HFFc6 (cell line): ENCODE measurements at places on chromosomes 11 and 22. TPM values are rescaled to one million over a fixed set of nuclear protein-coding genes. Genes with fewer than 3 reads are reported as not detected.

TRIM48 gene
- not detected in 3 replicates for total RNA-seq

MISFA gene
- total RNA-seq: 1.8 to 2.2 TPM (median 1.9 TPM) in 3 replicates

DNA sequence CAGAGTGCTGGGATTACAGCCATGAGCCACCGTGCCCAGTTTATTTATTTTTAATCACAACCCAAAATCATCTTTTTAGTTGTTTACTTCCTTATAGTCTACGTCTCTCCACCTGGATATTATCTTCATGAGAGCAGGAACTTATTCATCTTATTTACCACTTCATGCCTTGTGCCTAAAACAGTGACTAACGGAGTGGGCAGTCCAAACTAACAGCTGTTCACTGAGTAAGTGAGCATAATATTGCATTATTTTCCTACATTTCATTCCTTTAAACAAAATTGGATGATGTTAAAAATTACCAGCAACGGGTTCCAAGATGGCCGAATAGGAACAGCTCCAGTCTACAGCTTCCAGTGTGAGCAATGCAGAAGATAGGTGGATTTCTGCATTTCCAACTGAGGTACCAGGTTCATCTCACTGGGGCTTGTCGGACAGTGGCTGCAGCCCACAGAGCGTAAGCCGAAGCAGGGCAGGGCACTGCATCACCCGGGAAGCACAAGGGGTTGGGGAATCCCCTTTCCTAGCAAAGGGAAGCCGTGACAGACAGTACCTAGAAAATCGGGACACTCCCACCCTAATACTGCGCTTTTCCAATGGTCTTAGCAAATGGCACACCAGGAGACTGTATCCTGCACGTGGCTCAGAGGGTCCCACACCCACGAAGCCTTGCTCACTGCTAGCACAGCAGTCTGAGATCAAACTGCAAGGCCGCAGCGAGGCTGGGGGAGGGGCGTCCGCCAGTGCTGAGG lies 14.1 kb downstream of the TMEM123 start:
- H3K27me3 ChIP-seq: no peaks in the 10 kb centered on the region
- no peak overlapping the region for H3K4me3 ChIP-seq
- H3K4me1 ChIP-seq: peaks cover 41% of the 10 kb centered on the region
- DNase-seq: no peak

DNA sequence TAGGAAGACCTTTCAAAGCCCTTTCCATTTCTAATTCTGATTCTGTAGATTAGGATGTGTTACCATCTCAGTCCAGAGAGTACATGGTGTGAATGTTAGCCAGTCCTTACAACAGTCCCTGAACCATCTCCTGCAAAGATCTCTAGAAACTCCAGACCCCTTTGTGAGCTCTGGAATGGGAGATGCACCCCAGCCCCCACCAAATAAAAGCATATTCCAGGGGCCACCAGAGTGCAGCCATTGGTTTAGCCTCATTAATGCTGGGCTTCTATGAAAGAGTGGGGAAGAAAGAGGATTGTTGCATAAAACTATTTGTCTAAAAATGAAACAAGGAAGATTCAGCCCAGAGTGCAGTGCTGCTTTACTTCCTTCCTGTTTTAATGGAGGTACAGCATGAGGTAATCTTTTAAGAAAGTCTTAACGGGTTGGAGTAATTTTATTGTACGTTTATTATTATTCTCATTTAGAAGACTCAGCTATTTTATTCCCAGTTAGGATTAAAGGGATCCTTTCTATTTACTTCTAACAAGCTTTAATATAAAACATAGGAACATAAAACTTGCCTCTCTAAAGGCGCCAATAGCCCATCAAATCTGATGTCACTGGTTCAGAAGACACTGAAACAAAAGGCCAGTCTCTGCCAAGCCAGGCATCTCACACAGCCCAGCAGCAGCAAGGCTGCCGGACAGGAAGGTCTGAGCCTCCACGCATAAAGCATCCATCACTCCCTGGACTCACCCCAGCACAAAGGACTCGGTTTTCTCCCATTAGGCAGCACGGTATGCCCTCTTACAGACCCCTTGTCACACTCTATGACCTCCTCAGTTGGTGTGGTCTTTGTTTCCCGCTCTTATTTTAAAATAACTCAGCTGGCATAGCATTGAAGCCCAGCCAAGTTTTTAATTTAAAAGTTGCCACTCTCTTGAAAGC lies 203.9 kb upstream of the BLID start:
- H3K4me1 ChIP-seq: no peaks in the 10 kb centered on the region
- no peak overlapping the region for H3K27ac ChIP-seq
- H3K36me3 ChIP-seq: no peaks in the 10 kb centered on the region
- DNase-seq: no peak
- H3K4me3 ChIP-seq: no peak overlapping the region

- peaks cover 5% of the 10 kb centered on the region; the same call in 1 of the 2 replicates for H3K27me3 ChIP-seq
- DNase-seq: no peak
- no peaks in the 10 kb centered on the region for H3K36me3 ChIP-seq
- H3K4me3 ChIP-seq: no peak overlapping the region
- peaks cover 5% of the 10 kb centered on the region for H3K4me1 ChIP-seq
- H3K27ac ChIP-seq: no peak overlapping the region
These were observed 4.9 kb upstream of the NUDT8 start for GRCh38 chr11:67634366-67635230.

DNA sequence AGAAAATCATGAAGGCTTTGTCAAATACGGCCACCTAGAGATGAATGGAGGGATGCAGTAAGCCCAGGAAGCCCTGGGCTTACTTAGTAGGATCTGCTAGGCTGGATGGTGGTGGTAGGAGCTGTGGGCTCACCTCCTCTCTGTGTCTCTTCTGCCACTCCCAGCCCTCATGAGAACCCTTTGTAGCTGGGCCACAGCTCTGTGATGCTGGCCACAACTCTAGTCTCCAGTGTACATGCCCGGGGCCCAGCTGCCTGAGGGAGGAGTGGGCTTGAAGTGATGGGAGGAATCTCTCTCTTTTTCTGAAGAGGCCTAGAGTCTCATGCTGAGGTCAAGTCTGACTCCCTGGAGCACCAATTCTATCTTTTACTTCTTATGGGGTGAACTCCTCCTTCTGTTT lies 32.4 kb upstream of the SYT13 start:
- no peaks in the 10 kb centered on the region for H3K4me1 ChIP-seq
- peaks cover 42% of the 10 kb centered on the region for H3K27me3 ChIP-seq
- DNase-seq: no peak
- no peaks in the 10 kb centered on the region for H3K36me3 ChIP-seq

- no peak overlapping the region for H3K4me3 ChIP-seq
- H3K36me3 ChIP-seq: no peaks in the 10 kb centered on the region
- H3K27ac ChIP-seq: no peak overlapping the region
- no peak for DNase-seq
- H3K4me1 ChIP-seq: no peaks in the 10 kb centered on the region
- peaks cover 50% of the 10 kb centered on the region for H3K27me3 ChIP-seq
These were observed 246.8 kb upstream of the KIRREL3 start for GRCh38 chr11:127247261-127247851.

DNA sequence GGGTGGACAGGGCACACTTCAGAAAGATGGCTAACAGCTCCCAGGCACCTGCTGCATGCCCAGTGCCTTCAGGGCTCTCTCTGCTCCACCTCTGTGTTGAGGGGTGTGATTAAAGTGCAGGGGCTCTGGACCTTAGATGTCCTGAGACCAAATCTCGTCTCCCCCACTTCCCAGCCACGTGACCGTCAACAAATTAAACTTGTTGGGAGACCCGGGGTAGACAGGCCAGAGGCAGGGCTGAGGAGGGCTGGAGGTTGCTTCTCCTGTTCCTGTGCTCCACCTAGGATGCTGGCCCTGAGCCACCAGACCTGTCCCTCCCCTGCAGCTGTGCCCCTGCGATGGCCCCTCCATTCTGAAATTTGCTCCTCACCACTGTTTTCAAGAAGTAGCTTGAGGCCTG lies 17.0 kb downstream of the NPTXR start:
- peaks cover 10% of the 10 kb centered on the region for H3K4me1 ChIP-seq
- DNase-seq: no peak
- H3K27me3 ChIP-seq: peaks cover 19% of the 10 kb centered on the region
- H3K4me3 ChIP-seq: no peak overlapping the region
- no peak overlapping the region for H3K27ac ChIP-seq
- no peaks in the 10 kb centered on the region for H3K36me3 ChIP-seq

GRCh38 chr22:19152942-19153883 lies 3.1 kb upstream of the GSC2 start:
- H3K27ac ChIP-seq: no peak overlapping the region
- H3K36me3 ChIP-seq: peaks cover 6% of the 10 kb centered on the region; the same call in 1 of the 2 replicates
- H3K4me3 ChIP-seq: no peak overlapping the region
- H3K4me1 ChIP-seq: no peaks in the 10 kb centered on the region
- no peak for DNase-seq

DNA sequence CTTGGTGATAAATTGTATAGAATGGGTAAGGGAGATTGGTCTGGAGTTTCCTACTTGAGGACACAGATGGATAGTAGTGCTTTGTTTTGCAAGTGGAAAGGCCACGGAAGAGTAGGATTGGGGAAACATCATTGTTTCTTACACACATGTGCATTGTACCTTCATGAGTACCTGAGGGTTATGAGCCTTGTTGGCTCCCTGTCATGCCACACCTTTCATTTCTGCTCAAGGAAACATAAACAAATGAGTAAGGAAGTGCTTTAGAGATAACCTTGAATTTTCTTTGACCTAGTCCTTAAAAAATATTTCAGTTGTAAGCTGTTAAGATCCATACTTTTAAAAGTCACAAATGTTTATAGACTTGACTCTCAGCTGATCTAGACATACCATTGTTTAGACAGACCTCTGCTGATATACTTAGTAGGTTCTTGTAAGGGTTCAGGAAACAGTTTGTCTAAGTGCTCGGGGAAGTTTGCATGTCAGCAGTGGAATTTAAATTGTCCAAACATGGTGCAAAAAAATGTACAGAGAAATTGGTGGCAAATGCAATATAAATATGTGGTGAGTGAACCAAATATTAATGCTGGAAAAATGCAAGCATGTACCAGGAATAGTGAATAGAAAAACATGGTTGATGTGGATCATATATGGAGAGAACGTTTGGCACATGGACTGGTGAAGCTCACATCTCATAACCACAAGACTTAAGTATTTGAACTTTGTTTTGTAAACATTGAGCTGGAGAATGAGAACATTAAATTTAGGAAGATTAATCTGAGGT lies 40.9 kb downstream of the GAS2 start:
- H3K36me3 ChIP-seq: no peaks in the 10 kb centered on the region; the same call in 1 of the 2 replicates
- no peaks in the 10 kb centered on the region for H3K4me1 ChIP-seq
- no peak overlapping the region for H3K27ac ChIP-seq
- no peaks in the 10 kb centered on the region for H3K27me3 ChIP-seq
- H3K4me3 ChIP-seq: no peak overlapping the region
- no peak for DNase-seq

DNA sequence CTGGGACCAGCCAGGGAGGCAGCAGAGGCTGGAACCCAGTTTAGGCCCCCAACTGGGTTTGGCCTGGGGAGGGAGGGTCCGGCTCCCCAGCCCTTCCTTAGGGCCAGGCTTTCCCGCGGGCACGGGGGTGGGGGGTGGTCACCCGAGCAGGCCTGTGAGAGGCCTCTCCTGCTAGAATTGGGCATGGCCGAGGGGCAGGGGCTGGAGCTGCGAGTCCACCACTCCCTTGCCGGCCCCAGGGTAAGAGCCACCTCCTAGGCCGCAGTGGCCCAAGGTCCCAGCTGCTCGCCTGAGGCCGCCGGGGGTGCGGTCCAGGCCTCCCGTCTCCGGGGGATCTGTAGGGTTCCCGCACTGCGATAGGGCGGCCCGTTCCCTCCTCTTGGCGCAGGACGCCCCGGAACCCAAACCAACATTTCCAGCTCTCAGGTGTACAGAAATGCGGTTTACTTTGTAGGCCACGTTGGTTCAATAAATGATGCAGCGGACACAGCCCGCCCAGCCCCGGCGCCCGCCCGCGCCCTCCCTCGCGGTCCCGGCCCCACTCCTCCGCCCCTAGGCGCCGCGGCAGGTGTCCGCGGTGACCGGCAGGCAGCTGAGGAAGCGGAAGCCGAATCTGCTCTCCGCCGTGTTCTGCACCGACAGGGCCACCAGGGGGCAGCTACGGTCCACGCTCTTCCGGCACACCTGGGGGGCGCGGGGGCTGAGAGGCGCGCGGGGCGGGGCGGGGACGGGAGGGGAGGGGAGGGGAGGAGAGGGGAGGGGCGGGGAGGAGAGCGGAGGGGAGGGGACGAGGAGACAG lies 5.9 kb downstream of the LMNTD2 start:
- no peaks in the 10 kb centered on the region for H3K36me3 ChIP-seq
- DNase-seq: no peak
- peaks cover 10% of the 10 kb centered on the region for H3K27me3 ChIP-seq
- no peak overlapping the region for H3K4me3 ChIP-seq
- H3K27ac ChIP-seq: no peak overlapping the region
- no peaks in the 10 kb centered on the region for H3K4me1 ChIP-seq

DNA sequence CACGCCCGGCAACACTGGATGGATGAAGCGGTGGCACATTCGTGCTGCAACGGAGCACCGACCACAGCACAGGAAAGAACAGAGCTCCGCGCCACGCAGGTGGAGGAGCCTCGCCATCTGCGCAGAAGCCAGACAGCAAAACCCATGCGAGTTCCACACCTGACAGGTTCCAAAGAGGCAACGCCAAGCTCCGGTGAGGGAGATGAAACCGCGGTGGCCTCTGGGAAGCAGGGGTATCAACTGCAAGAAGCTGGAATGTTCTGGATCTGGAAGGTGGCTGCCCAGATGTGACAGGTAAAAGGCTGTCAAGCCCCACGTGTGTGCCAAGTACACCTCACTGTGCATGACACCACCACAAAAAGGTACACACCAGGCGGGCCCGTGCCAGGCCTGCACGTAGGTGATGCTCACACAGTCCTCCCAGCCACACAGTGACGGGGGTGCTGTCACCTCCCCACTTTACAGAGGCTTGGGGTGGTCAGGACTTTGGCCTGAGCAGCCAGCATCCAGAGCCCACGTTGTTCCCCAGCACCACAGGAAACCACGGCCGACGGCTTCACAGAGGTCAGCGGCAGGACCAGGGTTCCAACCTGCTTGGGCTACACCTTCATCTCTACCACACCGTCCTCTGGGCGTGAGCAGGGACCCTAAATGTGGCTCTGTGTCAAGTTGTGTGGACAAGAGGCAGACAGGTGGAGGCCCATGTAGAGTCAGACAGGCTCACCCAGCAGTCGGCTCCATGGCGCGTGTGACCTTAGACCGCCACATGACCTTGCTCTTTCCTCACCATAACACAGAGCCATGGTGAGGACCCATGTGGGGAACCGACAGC lies 19.7 kb upstream of the EFCAB6 start:
- no peak overlapping the region for H3K4me3 ChIP-seq
- peaks cover 12% of the 10 kb centered on the region; the same call in 1 of the 2 replicates for H3K4me1 ChIP-seq
- H3K27me3 ChIP-seq: peaks cover 19% of the 10 kb centered on the region
- no peak overlapping the region for H3K27ac ChIP-seq
- no peaks in the 10 kb centered on the region for H3K36me3 ChIP-seq
- no peak for DNase-seq
